ENCODE measurements at places on chromosomes 5 and 9.

DNA sequence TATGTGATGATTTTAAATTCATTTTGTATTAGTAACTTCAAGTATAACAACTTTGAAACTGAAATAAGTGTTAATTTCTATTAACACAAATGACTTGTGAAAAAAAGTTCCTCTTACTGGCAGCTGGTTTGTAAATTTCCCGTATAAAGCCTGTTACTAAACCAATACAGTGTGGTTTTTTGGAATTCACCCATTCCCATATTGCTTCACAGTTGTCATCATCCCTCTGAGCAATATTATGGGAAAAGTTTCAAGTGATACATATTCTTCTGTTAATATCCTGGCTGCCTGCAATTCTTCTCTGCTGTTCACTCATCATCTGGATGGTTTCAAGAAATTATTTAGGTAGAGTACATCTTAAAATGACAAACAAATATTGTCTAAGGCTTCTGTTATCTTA, 1185.1 kb upstream of the C9orf72 start:
- DNase-seq, result no peak

GRCh38 chr5:173123416-173123815, 20.9 kb upstream of the BNIP1 start:
- no peak for DNase-seq

- peak; percentile 10 for DNase-seq
Measured at GRCh38 chr9:136628268-136628667, 34.4 kb upstream of the EGFL7 start.

DNA sequence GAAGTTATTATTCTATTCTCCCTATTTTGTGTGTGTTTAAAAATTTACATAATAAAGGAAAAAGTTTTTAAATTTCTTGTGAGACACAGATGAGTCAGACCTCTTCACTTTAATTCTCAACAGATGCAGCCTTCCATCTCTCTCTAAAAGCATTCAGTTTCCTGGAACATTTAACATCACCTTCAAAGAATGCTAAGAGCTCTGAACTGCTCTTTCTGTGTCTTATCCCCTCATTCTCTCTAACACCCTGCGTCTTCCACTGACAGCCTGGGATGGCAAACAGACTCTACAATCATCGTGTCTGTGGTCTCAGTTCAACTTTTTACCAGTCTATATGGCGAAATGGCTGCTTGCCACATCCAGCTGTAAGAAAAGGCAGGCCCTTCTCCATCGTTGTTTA, 173.0 kb downstream of the HINT1 start:
- no peak for DNase-seq

DNA sequence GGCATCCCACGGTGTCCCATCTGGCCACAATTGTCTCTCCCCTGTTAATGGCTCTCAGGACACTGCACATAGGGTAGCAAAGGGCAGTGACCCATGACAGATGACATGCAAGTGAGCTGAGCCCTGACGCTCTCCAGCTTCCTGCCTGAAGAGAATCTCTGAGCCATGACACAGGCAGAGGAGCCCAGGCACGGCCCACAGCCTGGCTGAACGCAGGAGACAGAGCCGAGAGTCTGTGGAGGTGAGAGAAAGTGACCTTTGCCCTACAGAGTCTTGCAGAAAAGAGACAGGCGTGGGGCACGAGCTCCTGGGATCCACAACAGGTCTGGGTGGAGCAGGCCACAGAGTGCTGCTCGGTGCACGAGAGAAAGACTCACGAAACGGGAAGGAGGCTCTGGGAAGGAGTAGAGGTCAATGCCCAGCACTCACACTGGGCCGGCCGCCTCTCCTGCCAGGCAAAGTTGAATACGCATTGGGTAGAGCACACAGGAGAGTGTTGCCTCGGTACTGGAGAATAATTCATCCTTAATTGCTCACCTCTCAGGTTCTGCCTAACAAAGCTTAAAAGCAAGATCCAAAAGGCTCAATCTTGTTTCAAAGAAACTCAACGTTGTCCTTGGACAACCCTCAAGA, 90.3 kb downstream of the MRPL36 start:
- peak; percentile 63 for DNase-seq

GRCh38 chr9:109315480-109316206, 5.2 kb downstream of the EPB41L4B start:
- DNase-seq, result no peak

GRCh38 chr9:17330097-17330496, 195.3 kb downstream of the CNTLN start:
- no peak for DNase-seq

DNA sequence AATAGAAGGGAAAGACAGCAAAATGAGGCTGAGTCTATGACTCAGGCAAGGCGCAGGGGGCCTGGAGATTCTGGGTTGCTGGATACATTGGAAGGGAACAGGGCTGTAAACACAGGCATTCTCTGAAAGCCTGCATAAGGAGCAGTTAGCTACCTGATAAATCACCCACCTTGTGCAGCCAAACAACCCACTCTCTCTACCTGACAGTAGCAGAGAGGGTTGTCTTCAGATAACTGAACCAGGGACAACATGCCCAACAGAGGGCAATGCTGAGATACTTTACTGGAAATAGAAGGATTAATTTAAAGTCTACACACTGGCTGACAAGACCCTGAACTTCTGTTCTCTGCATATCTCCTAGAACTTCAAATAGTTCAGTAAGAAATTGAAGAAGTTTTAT, 161.6 kb downstream of the KCTD16 start:
- DNase-seq, result no peak

DNA sequence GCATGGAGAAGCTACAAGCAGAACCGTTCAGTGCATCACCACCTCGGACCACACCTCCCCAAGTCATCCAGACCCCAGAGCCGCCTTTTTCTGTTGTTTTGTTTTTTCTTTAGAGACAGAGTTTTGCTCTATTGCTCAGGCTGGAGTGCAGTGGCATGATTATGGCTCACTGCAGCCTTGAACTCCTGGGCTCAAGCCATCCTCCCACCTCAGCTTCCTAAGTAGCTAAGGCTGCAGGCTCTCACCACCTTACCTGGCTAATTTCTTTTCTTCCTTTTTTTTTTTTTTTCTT, 13.5 kb upstream of the SFXN1 start:
- no peak for DNase-seq

- no peak for DNase-seq
Measured at GRCh38 chr9:133332381-133332730, 3.6 kb downstream of the SURF6 start.

- no peak for DNase-seq
Measured at GRCh38 chr5:171580502-171581265, 161.2 kb downstream of the FGF18 start.

DNA sequence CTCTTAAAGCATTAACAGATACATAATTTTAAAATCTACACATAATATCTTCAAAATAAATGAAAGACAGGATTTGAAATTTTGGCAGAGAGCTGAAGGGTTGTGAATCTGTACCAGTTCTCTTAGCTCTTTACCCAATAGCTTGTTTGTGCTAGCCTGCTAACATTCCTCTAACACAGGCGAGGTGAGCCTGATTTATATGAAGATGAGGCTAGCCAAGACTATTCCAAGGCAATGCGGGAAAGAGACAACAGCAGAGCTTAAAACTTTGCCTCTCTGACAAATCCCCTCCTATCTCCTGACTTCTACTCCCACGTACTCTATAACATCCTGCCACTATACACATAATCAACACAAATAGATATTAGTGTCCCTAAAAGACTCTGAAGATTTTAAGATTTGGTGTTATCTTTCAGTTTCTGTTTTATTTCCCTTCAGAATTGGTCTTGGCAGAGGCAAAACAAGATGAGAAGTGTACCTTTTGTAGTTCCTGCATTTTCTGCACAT, 745.6 kb upstream of the ZNF608 start:
- DNase-seq, result no peak

- DNase-seq, result peak; percentile 50
Measured at GRCh38 chr9:38066914-38067858, 1.8 kb downstream of the SHB start.

- DNase-seq, result peak; percentile 82
Measured at GRCh38 chr5:146533260-146533857, 17.4 kb upstream of the GPR151 start.

DNA sequence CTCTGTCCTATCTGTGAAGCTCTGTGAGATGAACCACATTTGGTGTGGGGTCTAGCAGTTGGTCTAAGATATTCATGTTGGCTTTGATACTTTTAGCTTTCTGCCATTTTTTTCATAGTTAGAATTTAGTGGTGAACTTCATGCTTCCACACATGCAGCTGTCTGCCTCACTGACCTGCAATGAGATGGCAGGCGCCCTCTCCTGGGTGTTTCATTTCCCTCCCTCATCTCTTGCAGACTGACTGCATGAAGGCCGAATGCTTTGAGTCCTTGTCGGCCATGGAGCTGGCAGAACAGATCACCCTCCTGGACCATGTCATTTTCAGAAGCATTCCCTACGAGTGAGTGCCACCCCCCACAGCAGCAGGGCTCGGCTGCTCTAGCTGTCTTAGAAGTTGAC, 26.1 kb upstream of the CKMT2 start:
- no peak for DNase-seq

- DNase-seq, result no peak
Measured at GRCh38 chr9:129405827-129406213, 215.1 kb downstream of the C9orf50 start.

GRCh38 chr9:128718047-128718446, 5.9 kb downstream of the ZDHHC12 start:
- DNase-seq, result no peak

- no peak for DNase-seq
Measured at GRCh38 chr5:74957906-74958305, 91.7 kb upstream of the FAM169A start.

GRCh38 chr5:73298772-73299630, 126.0 kb downstream of the TMEM174 start:
- peak; percentile 65 for DNase-seq

- no peak for DNase-seq
Measured at GRCh38 chr9:79623799-79624721, 52.3 kb downstream of the TLE4 start.

DNA sequence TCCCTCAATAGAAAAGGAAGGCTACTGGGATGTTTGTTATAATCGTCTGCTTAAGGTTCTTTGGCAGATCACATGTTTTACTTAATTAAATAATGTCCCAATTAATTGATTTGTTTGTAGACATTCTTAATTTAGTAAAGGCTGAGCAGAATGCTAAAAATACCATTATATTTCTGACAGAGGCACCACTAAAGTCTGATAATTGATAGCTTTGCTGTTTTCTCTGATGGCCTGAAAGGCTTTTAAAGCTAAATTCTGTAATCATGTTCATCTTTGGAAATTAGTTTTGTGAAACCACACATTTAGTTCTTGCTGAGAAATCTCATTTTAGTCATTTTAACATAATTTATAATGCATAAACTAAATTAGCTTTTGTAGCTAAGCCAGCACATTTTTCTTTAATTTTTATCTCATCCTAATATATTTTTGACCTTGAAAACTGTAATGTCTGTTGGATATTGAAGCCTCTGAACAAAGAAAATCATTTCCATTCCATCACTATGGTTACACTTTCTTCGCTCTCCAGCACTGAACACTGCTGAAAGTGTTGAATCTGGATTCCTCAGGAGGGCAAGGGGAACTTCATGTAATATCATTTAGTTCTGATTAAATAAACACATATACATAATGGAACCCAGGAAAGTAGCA, 329.4 kb downstream of the ELAVL2 start:
- DNase-seq, result no peak

DNA sequence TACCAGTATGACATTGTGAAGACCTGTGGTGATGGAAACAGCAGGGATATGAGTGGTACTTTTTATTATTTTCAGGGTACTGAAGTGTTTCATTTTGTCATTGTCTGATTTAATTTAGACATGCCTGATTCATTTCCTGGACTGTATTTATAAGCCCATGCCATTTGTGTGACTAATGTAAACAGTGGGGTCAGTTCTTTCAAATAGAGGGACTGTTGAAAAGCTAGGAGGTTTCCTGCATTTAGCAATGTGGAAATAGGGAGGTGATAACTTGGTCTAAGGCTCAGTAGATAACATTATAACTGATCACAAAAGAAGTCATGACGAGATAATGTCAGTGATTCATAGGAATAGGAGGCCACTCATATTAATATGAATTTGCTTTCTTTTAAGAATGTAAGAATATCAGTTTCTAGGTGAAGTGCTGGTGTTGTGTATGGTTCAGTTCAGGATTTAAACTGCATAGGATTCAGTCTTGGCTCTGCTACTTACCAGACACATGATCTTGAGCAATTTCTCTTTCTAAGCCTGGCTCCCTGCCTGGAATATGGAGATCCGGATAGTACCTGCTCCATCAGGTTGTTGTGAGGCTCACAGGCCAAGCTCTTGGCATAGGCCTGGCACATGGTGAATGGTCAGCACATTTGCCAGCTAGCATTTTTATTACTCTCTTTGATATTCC, 7.5 kb downstream of the RASGRF2 start:
- no peak for DNase-seq

DNA sequence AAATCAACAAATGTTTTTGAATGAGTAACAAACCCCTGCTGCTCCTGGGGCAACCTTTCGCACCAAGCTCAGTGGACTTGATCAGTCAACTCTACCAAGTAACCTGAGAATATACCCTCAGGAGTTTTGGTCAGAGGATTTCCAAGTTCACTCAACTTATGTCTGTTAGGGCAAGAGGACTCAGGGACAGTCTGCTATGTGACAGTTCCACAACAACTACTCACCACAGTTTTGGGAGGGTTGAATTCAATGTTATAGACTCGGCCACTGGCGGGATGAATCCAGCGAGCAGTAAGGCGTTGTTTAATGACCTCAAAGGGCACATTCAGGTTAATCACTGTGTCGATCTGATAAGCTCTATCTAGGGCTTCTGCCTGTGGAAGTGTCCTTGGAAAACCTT, 22.1 kb downstream of the AK3 start:
- no peak for DNase-seq

DNA sequence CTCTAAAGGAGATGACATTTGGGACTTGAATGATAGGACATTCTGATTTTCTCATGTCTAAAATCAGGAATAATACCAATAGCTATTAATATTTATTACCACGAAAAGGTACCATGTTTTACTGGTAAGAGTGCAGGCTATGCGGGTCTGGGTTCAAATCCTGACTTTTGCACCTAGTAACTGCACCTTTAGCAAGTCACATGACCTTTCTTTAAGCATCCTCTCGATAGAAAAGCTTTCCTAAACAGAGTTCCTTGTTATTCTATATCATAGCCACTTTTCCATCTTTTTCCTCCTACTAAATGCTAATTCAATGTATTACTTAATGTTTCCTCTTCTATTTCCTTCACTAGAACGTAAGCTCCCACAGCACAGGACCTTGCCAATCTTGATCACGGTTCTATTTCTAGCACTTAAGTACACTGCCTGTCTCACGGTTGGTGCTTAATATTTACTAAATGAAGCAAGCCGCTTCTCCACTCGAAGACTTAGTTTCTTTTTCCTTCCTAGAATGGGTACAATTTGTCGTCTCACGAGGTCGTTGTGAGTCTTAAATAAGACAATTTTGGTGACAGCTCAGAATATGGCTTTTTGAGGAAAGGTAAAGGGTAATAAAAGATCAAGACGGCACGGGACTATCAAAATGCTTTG, 816 bp downstream of the RBM18 start:
- no peak for DNase-seq

All from nephron progenitor cell (in vitro differentiated cells).